CD4-positive, alpha-beta T cell treated with Interleukin-15 for 1 hour (primary cell): ENCODE measurements at places on chromosomes 16 and 17.
A peak's percentile ranks its signal among the peaks of the same experiment; 100 is the strongest.

DNA sequence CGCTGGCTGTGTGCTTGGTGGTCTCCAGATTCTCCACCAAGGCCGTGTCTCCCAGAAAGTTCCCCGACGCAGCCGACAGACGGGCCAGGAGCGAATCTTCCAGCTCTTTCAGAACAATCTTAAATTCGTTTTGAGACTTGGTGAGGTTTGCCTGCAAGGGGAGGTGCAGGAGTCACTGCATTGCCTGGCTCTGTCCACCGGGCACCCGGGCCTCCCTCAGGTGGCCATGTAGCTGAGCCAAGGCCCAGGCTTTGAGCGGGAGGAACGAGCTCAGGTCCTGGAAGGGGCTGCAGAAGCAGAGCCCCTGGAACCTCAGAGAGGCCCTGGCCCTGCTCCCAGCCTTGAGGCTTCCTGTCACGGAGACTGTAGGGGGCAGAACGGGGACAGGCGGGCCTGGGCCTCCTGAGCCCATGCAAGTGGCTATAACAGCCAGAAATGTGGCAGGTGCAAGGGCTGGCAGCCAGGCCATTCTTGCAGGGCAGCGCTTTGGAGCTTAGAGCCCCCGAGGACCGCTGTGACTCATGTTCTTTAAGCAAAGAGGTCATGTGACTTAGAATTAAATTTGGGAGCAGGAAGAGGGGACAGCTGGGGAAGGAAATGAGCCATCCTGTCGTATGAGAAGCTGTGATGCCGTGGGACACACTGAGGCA, 72.4 kb downstream of the PGS1 start:
- DNase-seq = no peak

GRCh38 chr16:49833796-49834530, 21.9 kb downstream of the ZNF423 start:
- DNase-seq = no peak

DNA sequence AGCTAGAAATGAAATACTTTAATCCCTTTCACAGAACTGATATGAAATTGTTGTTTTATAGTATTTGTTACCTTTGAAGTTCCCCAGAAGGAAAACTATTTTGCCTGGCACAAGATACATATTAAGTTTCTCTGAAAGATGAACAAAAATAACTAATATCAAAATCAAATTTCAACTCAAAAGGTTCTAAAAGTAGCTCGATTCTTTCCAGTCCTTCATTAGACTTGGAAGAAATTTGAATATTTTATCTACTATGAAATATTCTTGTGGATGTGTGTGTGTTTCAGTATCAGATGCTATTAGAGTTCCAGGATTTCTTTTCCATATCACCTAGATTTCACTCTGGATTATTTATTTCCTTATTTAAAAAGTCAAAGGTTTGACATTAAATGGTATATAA, 3.6 kb upstream of the AATF start:
- DNase-seq = no peak

- no peak for DNase-seq
These were observed 167.1 kb upstream of the FOXF1 start for GRCh38 chr16:86343027-86343795.

- DNase-seq = no peak
These were observed 40.6 kb downstream of the HIC1 start for GRCh38 chr17:2095536-2095910.

- DNase-seq = no peak
These were observed 43.8 kb downstream of the NDEL1 start for GRCh38 chr17:8479431-8479947.

DNA sequence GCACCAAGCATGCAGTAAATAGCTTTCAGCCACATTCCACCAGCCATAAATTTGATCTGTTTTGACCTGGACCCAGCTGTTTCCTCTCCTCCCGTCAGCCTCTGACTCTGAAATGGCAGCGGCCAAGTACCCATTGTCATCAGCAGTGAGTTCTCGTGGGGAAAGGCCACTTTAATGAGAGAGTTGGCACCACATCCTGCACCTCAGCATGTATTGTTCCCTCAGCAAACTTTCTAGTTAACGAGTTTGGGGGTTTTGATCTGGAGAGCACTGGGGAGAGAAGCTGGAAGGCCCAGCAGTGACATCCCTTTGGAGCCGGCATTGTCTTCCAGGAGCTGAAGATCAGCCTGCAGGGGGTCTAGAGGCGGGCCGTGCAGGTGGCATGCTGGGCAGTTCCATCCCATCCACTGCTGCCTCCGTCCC, 84.9 kb downstream of the RPA1 start:
- no peak for DNase-seq

- DNase-seq = no peak
These were observed 16.6 kb downstream of the KIAA0753 start for GRCh38 chr17:6623941-6624340.

DNA sequence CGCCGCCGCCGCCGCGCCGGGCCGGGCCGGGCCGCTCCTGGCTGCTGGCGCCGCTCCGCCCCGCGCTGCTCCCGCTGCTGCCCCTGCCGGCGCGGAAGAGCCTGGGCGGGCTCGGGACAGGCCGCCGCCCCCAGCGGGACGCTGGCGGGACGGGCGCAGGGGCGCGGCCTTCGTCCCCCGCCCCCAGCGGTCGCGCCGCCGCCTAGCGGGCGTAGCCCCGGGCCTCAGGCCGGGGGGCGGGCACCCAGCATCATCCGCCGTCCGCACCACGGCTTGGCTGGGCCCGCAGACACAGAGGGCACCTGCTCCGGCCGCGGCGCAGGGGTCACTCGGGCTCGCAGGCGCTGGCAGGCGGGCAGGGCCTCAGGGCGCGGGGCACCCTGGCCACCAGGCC, at the start of gene AMFR:
TSS of gene AMFR (minus strand) at position 107 of the 394 bp plus-strand sequence. CDS start 218 bp downstream, outside the sequence.
- DNase-seq = peak; percentile 78

GRCh38 chr17:31472137-31472536, 80.7 kb downstream of the RAB11FIP4 start:
- DNase-seq = no peak

GRCh38 chr17:4100883-4101756, 41.7 kb downstream of the ZZEF1 start:
- DNase-seq = no peak

DNA sequence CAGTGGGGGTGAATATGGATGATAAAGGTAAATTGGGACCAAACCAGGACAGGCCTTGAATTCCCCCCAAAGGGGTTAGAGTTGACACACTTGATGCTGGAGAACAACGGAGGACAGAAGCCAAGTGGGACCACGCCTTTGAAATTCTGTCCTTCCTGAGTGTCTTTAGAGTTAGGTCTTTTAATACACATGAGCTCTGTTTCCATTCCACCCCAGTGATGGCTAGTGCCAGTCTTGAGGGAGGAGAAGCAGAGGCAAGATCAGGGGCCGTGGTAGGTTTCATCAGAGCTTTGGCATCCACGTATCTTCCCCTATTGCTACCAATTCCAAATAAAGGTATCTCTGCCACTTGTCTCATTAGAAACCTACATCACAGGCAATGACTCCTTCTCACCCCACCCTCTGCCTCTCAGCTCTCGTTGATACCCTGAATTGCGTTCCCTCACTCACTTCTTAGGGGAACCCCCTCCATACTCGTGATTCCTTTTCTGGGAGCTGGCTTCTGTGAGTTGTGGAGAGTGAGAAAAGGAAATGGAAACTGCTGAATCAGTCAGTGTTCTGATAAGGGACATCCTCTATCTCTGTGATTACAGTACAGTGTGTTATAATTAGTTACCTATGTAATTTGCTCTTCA, 2.4 kb upstream of the CCL3L1 start:
- DNase-seq = peak; percentile 73

DNA sequence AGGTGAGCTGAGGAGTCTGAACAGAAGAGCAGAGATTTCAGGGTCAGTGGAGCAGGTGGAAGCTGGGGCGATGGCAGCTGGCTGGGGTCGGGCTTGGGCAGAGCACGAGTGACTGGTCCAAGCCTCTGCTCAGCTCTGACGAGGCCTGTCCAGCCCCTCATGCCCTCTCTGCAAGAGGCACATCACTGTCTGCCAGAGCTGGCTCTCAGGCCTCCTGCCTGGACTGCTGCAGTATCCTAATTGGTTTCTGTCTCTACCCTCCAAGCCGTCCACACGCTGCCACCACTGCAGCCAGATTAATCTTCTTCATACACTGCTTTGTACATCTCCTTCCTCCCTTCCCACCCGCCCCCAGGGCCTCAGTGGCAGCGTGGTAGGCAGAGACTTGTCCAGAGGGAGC, 25.4 kb downstream of the CACNA1G start:
- DNase-seq = no peak

DNA sequence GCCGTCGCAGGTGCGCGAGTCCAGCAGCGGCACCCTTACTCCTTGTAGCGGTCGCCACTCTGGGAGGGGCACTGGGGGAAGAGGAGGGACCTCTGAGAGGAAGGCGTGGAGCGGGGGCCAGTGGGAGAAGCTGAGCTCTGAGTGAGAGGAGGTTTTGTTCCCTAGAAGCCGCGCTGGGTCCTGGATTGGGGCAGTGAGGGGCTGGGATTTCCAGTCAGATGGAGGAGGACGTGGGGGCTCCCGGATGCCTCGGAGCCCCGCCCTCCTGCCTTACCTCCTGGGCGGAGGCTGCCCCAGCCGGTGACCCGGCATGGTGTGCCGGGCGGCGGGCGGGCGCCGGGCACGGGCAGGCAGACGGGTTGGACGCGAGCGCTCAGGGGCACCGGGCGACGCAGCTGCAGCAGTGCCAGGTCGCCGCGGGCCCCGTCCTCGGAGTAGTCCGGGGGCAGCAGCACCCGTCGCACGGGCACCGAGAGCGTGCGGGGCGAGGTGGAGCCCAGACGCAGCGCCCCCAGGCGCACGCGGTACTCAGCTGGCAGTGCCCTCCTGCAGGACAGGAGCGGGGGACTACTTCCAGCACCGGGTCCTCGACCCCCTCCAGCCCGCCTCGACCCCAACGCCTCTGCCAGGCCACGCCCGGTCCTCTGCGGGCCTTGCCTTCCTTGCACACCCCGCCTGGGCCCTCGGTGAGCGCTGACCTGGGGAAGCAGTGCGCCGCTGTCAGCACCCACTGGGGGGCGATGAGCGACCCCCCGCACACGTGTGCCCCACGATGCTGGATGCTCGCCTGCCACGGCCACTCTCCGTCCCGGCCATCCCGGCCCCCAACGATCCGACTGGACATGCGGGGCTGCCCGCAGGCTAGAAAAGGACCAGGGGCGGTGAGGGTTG, 2.0 kb downstream of the PRSS33 start:
- peak; percentile 20 for DNase-seq

DNA sequence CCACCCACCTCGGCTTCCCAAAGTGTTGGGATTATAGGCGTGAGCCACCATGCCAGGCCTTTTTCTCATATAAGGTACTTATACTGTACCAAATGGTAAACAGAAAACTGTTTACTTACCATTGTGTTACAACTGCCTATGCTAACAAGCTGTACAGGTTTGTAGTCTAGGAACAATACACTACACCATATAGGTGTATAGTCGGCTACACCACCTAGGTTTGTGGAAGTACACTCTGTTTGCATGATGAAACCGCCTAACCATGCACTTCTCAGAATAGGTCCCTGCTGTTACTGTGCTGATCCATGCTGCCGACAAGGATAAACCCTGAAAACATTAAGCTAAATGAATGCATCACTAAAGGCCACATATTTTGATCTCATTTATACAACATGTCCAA, 18.9 kb downstream of the DNAJA2 start:
- no peak for DNase-seq

GRCh38 chr16:1082952-1083675, 10.6 kb downstream of the SSTR5 start:
- DNase-seq = no peak

DNA sequence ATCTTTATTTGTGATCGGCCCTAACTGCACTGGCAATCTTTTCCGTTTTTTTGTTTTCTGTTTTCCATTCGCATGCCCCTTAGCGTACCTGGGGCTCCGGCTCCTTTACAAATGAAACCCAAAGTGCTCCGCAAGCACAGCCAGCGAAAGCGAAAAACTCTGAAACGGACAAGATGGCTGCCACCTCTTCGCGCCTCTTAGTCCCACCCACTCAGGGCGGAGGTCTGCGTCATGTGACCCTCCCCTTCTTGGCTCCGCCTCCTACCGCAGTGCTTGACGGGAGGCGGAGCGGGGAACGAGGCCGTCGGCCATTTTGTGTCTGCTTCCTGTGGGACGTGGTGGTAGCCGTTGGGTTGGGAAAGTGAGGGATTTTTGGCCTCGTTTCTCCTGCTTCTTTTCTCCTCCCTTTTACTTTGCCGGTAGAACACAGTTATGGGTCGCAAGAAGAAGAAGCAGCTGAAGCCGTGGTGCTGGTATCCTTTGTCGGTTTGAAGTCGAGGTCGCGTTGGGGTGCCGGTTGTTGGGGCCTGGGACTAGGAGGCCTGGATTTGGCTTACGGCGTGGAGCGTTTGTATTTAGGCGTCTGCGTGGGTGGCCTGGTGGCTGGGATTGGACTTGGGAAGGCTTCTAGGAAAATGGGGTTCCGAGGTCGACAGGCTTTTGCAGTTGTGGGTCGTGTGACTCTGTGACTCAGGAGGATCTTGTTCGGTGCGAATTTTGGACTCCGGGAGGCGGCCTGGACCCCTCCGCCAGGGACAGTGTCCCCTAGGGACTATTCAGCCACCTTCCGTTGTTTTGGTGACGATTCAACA, at the start of gene ZNF207:
TSS of gene ZNF207 (plus strand) at position 304 of the 812 bp plus-strand sequence. CDS start at position 433, 129 bp downstream.
- DNase-seq = peak; percentile 96

DNA sequence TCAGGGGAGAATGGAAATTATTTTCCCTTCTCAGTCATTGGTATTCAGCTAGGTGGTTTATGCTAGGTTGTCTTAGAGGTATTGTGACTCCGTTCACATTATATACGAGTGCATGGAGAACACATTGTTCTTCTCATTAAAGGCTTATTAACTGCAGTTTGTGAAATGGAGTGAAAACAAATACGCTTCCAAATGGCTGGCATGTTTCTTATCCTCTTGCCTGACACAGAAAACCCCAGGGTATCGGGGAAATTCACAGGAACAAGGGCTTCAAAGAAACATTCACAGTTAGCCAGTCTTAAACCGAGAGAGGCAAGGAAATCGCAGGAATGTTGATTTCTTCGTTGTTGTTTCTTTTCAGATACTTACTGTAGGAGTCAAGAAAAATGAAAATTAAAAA, 1047.9 kb upstream of the RBFOX1 start:
- no peak for DNase-seq

DNA sequence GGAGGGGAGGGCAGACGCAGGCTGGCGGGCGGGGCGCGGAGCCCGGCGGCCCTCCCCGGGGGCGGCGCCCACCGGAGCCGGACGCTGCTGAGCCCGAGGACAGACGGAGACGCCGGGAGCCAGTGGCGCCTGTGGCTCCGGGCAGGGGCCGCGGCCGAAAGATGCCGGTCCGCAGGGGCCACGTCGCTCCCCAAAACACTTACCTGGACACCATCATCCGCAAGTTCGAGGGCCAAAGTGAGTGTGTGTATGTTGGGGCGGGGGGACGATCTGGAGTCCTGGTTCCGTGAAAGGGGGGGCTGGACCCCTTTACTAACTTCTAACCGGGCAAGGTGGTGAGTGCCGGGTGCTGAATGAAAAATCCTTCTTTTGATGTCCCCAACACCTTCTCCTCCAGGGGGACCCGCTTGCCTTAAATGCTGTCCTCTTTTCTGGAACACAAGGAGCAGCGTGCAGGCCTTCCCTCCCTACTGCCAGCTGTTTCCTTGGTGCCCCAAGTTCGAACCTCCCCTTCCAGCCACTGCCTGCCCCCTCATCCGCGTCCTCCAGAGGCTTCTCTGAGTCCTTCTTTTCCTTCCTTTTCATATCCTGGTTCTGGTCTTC, at the start of gene KCNH6:
TSS of gene KCNH6 (plus strand) at position 106 of the 603 bp plus-strand sequence. CDS start at position 162, 56 bp downstream.
- no peak for DNase-seq

GRCh38 chr17:65783845-65784334, 222.4 kb upstream of the AXIN2 start:
- no peak for DNase-seq

GRCh38 chr16:9362050-9362449, 270.6 kb downstream of the HAPSTR1 start:
- DNase-seq = no peak
